ENCODE measurements at places on chromosomes 11 and 22. TPM values are rescaled to one million over a fixed set of nuclear protein-coding genes. Genes with fewer than 3 reads are reported as not detected.

PRR33 gene
- total RNA-seq = not detected

GRCh38 chr11:112167145-112167544, at the start of gene TEX12:
Gene TEX12, plus strand, starts transcription at chr11:112167372. Its CDS starts 1,897 bp downstream, at chr11:112169269.
- no peak for DNase-seq

DNA sequence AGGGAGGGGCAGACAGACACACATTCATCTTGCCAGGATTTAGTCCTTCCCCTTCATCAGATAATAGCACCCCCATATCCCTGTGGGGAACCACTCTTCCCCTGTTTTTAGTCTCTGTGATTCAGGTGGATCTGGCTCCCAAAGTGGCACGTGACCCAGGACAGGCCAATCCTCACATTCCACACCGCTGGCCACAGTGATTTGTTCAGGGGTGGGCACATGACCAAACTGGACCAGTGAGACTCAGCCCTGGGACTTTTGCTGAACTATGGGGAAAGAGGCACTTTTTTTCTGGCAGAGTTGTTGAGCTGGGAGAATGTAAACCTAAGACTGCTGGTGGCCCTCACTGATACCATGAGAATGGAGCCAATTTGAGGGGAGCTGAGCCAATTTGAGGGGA, 19.1 kb upstream of the KCNJ11 start:
- no peak for DNase-seq

DNA sequence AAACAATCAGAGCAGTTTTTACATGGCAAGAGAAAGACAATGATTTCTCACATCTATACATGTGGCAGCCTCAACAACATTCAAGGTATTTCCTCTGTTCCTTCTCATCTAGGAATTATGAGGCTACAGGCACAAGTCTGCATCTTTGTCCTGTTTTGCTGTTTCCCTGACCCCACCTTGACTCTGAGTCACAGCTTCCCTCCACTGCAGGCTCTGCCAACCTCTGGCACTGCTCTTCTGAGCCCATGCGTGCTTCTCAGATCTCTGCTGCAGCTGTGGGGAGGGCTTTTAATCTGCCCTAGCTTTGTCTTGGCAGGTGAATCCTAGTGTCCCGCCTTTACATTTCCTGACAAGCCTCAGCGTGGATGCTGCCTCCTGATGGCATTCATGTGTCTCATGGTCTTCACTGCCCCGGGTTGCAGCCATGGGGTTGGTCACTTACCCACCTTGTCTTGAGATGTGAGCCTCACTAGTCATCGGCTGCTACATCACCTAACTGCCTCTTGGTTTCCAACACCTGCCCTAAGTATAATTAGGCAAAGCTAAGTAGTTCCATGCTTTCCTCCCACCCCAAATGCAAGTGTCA, 578.5 kb downstream of the TBC1D22A start:
- no peak for DNase-seq

ZBED4 gene
- total RNA-seq = 21.9 TPM

DNA sequence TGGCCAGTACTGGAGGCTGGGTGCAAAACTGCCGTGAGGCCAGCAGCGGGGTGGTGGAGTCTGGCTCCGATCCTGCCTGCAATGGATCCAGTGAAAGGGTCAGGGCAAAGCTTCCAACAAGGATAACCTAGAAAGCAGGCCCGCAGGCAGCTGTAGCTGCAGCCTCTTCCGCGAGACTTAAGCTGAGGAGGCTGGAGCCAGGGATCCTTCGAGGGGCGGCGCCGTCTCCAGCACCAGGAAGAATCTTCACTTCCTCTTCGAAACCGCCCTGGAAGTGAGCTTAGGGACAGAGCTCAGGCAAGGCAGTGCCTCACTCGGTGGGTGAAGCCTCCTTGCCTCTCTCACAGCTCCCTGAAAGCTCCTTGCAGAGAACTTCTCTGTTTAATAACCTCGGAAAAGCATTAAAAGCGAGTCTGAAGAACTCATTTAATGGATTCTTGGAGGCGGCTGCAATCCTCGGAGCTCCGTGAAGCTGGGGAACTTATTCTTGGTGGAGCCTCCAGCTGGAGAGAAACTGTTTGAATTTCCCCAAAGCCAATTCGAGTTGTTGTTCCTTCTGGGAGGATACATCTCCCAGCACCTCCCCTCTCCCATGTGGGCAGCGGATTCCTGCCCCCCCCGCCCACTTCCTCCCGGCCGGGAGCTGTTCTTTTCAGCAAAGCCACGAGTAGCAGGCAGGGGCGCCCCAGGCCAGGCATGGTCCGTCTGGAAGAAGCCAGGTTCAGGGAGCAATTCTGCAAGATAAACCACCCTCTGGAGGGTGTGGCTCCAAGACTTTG, 169.9 kb downstream of the CTTN start:
- DNase-seq = peak; percentile 50

UQCC3 gene
- 5.0 TPM for total RNA-seq

C11orf87 gene
- not detected for total RNA-seq

DNA sequence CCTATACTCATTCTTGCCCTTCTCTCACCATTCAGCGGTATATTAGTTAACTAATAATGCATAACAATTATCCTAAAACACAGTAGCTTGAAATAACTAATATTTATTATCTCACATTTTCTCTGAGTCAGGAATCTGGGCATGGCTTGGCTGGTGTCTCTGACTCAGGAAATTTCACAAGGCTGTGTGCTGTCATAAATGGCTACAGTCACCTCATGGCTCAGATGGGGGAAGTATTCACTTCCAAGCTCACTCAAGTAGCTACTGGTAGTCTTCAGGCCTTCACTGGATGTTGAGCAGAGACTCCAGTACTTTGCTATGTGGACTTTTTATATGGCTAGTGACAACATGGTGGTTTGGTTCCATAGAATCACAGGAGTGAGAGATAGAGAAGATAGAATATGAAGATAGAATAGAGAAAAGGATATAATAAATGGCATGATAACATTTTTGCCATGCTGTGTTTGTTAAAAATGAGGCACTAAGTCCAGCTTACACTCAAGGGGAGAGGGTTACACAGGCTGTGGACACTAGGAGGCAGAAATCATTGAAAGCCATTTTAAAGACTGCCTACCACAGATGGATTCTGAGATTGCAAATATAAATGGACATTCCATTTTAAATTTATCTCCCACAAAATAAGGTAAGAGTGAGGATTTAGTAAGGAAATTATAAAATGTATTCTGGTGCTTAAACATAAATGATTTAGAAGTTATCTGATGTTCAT, 997.8 kb upstream of the CHORDC1 start:
- no peak for DNase-seq

GRCh38 chr22:41410311-41410751, 28.6 kb downstream of the TEF start:
- DNase-seq = no peak

GRCh38 chr11:26537341-26537740, 34.7 kb downstream of the MUC15 start:
- DNase-seq = no peak

CD59 gene
- 931 TPM for total RNA-seq

- DNase-seq = no peak
These were observed 24.1 kb upstream of the CLMP start for GRCh38 chr11:123219066-123219690.

- peak; percentile 51 for DNase-seq
These were observed 90.9 kb downstream of the LDLRAD3 start for GRCh38 chr11:36034551-36035331.

GRCh38 chr11:14424096-14424495, 65.1 kb upstream of the RRAS2 start:
- peak; percentile 30 for DNase-seq

LRRN4CL gene
- 0.51 TPM for total RNA-seq

- peak; percentile 36 for DNase-seq
These were observed 711 bp downstream of the MAP3K11 start for GRCh38 chr11:65613091-65613928.

CRYBA4 gene
- not detected for total RNA-seq

SYCE3 gene
- not detected for total RNA-seq

IFITM1 gene
- total RNA-seq = 0.37 TPM

P4HA3 gene
- total RNA-seq = 37.4 TPM

GRCh38 chr11:126899961-126900748, 100.4 kb downstream of the KIRREL3 start:
- DNase-seq = no peak

DNA sequence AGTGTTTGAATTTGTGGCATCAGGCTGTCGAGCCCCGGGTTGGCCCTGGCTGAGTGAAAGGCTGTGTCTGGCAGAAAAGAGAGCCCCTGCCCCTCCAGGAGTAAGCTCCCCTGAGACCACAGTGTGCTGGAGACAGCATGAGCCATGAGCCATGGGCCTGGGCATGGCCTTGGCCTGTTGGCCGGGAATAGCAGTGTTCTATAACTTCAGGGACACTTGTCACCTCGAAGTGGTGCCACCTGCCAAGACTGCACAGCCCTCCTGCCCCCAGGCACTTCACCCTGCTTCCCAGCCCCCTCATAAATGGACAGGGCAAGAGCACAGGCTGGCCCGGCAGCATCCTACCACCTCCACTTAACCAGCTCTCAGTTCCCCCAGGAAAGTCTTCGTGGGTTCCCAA, 20.7 kb upstream of the SUSD2 start:
- no peak for DNase-seq

MAPK8IP2 gene
- 0.34 TPM for total RNA-seq

DNA sequence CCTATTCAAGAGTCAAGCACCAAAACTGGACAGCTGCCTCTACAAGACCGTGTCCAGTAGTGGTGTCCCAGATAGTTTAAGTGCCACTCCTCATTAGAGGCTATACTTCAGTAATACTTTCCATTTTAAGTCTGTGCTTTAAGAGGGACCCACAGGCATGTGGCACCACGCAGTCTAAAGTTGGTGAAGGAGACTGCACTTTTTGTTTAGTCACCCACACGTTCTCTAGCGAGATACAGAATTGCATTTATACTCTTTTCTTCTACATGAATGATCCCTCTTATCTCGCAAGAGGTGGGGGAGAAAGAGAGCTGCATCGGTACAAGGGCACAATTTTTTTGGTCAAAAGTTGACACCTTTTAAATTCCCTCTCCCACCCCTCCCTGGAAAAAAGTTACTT, 41.5 kb downstream of the DDX6 start:
- DNase-seq = no peak

DNA sequence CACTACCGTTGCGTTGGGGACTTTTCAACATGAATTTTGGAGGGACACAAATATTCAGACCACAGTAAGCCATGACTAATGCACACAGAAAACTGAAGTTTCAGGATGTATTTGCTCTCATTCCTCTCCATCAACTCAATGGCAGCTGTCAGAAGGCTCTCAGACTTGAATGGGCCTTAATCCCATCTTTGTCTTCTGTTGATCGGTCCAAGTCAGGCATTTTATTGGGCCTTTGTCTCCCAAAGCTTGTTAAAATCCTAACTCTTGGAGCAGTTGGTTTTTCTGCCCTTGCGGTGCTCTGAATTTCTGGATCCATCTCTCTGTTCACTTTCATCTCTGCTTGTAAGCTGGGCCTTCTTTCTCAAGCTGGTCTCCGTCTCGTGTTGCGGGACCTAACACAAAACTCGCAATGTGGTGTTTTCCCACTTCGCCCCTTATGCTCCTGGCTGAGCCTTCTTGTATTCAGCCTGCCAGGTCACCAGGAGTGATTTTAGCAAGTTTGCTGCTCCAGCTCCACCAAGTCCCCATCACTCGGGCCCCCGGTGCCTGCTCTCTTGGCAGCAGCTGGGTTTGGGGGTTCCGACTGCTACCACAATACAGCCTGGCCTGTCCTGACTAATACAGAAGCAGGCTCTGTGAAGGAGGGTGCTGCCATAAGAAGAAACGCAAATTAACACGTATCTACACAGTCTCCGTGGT, 27.0 kb downstream of the TSPAN32 start:
- no peak for DNase-seq

HTR3A gene
- total RNA-seq = not detected

DNA sequence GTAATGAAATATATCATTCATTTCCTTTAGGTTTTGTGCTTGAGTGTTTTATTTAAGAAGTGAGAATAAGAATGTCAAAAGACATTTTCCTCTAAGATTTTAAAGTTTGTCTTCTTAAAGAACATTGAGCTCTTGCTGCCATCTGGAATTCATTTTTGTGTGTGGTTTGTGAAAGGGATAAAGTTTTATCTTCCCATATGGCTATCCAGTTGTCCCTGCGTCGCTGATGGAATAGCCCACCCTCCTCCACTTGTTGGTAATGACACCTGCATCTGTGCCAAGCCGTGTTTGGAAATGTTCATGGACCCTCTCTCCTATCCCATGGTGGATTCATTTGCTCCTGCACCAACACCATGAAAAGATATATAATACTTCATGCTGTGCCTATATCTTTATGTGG, 901.5 kb downstream of the BRD1 start:
- no peak for DNase-seq

GRCh38 chr22:20436307-20436767, 1.3 kb downstream of the SCARF2 start:
- DNase-seq = peak; percentile 21

- peak; percentile 27 for DNase-seq
These were observed 73.4 kb downstream of the WNT7B start for GRCh38 chr22:45903355-45904135.

GRCh38 chr22:45923835-45924234, 53.1 kb downstream of the WNT7B start:
- no peak for DNase-seq

CHRNA10 gene
- 0.93 TPM for total RNA-seq

DNA sequence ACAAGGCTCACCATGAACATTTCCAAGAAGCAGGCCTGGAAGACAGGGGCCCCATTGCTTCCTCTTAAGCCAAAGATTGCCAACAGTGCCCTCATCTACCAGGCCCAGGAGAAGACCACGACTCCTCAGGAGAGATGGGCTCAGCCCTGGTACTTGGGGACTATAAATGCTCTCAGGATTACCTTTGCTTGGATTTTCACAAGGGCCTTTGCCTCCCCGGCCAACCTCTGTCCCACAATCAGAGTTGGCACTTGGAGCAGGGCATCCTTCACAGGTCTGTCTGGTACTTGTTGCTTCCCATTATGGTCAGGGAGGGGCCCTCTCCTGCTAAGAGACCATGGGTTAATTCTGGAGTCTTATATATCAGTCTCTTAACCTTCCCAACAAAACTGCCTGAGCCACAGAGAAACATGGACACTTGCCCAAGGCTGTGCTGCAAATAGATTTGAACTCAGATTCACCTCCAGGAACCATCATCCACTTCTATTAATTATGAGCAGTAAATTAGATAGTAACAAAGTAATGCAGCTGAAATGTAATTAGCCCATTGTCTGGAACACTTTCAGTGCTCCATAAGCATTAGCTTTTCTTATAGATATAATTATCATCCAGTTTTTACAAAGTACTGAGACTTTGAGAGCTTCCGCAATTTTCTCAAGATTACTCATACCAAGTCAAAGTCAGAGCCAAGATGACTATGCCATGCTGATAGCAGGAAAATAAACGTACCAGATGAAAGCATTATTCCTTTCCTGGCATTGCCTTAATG, 33.5 kb downstream of the POU2AF3 start:
- no peak for DNase-seq

GRCh38 chr11:93623179-93623578, 38.3 kb upstream of the CEP295 start:
- DNase-seq = no peak

OR51B2 gene
- total RNA-seq = not detected

- peak; percentile 25 for DNase-seq
These were observed 6.0 kb downstream of the PACSIN2 start for GRCh38 chr22:43008921-43009320.

MIOX gene
- total RNA-seq = not detected

Data from dermis blood vessel endothelial cell (primary cell).